H9 (cell line): ENCODE measurements at places on chromosomes 3 and 15.

- no peak for DNase-seq
Measured at GRCh38 chr3:24351779-24352469, 142.7 kb downstream of the THRB start.

- no peak for DNase-seq
Measured at GRCh38 chr3:109278546-109278945, 37.8 kb downstream of the DPPA2 start.

DNA sequence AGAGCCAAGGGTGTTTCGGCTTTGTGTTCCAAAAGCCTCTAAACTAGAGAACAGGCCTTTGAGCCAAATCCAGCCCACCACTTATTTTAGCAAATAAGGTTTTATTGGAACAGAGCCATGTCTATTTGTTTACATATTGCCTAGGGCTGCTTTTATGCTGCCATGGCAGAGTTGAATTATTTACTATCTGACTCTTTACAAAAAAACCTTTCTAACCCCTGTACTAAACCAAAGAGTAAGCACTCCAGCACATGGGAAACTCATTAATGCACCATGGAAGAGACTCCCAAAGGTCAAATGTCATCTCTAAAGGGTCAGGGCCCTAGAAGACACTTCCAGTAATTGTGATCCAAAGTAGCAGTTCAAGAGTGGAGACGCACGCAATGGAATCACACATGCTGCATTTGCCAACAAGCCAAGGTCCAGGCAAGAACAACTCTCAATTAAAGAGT, 22.3 kb downstream of the OSBPL10 start:
- no peak for DNase-seq

- DNase-seq = no peak
Measured at GRCh38 chr3:103218146-103218545, 783.3 kb downstream of the ZPLD1 start.

GRCh38 chr3:179264449-179264848, 13.5 kb upstream of the KCNMB3 start:
- no peak for DNase-seq

DNA sequence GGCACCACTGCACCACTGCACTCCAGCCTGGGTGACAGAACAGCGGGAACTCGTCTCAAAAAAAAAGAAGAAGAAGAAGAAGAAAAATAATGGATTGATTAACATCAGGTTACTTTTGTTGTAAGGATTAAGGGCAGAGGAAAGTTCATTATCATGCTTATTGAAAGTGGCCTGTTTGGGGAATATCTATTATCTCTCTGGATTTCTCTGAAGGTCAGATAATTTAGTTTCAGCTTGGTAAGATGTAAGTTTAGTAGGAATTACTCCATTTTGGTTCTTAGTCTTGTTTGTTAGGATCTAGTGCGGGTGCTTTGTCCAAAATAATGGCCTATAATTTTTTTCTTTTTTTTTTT, 2.5 kb upstream of the MTMR14 start:
- no peak for DNase-seq

- peak; percentile 82 for DNase-seq
Measured at GRCh38 chr15:62254137-62254934, 89.3 kb upstream of the C2CD4B start.

DNA sequence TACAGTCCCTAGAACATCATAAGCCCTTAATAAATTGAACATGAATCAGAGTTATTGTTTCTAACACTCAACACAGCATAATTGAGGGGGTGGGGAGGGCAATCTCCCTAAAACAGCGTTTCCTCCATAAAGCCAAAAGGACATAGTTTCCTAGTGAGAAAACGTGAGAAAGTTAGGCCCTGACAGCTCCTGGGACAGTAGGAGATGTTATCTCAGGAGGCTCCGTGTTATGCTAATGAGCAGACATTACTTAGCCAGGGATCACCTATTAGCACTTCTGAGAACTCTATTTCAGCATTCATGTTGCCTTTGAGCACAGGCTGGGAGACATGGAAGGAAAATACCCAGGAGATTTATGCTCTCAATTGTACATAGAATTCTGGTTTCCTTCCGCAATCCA, 229.1 kb upstream of the ADAMTS9 start:
- DNase-seq = peak; percentile 38

DNA sequence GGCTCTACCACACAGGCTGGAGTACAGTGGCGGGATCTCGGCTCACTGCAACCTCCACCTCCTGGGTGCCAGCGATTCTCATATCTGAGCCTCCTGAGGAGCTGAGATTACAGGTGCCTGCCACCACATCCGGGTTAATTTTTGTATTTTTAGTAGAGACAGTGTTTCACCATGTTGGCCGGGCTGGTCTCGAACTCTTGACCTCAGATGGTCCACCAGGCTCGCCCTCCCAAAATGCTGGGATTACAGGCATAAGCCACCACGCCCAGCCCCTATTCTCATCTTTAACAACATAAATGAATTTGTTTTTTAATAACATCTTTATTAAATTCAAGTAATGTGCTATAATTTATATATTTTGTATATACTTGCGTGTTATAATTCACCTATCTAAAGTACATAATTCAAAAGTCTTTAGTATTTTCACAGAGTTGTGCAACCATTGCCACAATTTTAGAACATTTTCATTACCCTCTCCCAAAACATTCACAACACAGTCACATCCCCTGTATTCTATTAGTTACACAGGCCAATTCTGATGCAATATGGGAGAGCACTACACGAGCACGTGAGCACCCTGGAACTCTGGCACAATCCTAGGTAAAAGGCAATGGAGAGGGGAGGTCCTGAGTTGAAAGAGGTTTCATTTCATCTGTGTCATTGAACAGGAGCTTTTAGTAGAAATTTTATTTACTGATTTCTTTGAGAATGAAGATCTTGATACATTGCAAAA, 21.2 kb upstream of the MTMR14 start:
- no peak for DNase-seq

GRCh38 chr3:98902351-98902740, 851 bp upstream of the DCBLD2 start:
- no peak for DNase-seq

- DNase-seq = no peak
Measured at GRCh38 chr3:142633073-142633472, 36.9 kb downstream of the PLS1 start.

DNA sequence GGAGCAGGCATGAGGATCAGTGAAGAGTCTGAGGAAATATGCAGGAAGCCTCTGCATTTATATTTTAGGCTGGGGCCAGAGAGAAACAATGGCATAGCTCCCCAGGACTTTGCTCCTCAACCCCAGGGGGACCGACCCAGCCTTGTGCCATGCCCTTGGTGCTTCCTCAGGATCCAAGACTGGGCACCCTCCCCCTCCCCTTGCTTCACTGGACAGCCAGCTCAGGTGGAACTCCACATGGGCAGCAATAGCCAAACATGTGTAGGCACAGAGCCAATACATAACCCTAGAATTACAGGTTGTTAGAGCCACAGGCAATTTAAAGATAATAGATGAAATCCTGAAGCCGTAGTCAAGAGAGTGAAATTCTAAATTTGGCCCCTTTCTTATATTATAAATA, 73.0 kb upstream of the ETV5 start:
- DNase-seq = no peak

DNA sequence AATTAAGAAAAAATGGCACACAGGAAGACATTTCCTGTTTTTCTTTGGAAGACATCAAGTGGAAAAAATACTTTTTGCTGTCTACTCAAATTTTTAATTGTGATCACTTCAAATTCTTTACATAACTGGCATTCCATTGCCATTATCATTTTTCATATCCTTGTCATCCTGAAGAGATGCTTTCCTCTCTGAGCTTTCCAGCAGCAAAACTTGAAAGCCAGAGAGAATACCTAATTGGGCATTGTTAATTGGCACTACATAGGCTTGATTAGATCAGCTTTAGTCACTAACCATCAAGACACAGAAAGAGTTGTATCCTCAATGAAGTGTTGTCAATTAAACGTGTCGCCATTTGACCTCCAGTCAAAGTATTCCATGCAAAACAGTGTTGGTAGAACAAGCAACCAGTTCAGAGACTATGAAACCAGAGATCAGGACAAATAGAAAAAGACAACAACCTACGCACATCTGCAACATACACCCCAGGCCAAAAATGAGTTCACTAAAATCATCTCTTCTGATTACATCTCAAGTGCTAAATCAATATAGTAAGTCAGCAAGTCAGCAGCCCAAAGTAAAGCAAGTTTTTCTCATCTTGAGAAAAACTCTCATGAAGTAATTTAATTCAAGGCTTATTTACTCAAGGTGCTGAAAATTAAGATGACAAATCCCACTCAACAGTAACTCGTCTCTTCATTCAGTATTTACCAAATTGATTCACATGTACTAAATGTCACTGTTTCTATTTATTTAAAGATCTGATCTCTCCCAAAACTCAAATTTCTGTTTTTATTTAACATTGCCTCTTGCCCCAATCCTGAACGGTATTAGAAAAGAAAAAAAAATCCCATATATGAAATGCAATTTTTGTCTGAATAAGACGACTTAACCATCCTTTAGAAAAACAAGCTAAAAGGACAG, 123.0 kb downstream of the SUCLG2 start:
- DNase-seq = no peak

GRCh38 chr15:65375871-65376607, 1.8 kb downstream of the IGDCC3 start:
- peak; percentile 33 for DNase-seq

DNA sequence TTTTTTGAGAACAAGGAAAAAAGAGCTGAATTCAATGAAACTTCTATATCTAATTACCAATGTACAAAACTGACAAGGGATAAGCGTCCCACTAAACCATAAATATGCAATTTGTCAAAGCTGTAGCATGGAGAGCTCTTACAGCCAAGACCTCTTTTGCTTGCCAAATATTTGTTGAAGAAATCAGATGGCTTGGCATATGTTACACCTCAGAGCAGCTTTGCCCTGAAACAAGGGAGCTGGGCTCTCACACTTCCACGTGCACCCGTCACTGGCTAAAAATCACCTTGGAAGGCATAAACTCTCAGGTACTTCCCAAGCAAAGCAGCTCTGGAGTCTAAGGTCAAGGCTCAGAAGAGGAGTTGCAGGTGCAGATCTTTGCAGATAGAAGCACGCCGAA, 324.7 kb upstream of the SLCO3A1 start:
- DNase-seq = no peak

DNA sequence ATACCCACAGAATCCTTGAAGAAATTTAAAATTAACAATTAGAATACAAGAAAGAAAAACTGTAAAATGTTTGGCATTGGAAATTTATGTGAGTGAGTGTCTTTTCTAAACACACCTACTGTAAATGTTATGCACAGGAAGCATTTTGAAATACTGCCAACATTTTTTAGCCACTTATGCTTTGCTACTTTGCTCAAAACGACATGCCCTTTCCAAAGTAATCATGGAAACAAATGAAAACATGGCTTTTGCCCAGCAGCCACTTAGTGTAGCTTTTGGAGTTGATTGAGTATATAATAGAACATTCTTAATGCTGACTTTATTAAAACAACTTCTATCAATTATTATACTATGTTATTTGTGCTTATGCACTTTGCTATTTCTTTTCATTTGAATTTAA, 823.0 kb downstream of the CADM2 start:
- no peak for DNase-seq

- DNase-seq = no peak
Measured at GRCh38 chr15:89362203-89363101, 27.8 kb upstream of the POLG start.

GRCh38 chr15:74464897-74465296, 3.9 kb upstream of the UBL7 start:
- DNase-seq = no peak

- DNase-seq = no peak
Measured at GRCh38 chr15:70083946-70084345, 13.8 kb downstream of the TLE3 start.

DNA sequence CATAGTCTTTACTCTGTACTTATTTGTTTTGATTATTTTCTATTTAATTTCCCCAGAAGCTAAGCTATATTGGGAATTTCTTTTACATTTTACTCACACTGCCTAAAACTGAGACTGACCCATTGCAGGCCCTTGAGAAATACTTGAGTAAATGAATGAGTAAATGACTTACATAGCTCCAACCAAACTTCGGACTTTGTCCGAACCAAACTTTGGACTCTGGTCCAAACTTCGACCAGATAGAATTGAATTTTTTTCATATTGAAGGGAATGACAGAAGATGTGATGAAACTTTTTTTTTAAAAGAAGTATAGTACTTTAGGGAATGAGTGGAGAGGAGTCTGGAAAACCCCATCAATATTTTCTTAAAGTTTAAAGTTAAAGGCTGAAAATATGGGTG, 75.6 kb upstream of the MYRIP start:
- DNase-seq = no peak
